ENCODE measurements at places on chromosomes 16 and 17. TPM values are rescaled to one million over a fixed set of nuclear protein-coding genes. Genes with fewer than 3 reads are reported as not detected.

Gene CA5A
- 0.19 TPM for polyA plus RNA-seq

DNA sequence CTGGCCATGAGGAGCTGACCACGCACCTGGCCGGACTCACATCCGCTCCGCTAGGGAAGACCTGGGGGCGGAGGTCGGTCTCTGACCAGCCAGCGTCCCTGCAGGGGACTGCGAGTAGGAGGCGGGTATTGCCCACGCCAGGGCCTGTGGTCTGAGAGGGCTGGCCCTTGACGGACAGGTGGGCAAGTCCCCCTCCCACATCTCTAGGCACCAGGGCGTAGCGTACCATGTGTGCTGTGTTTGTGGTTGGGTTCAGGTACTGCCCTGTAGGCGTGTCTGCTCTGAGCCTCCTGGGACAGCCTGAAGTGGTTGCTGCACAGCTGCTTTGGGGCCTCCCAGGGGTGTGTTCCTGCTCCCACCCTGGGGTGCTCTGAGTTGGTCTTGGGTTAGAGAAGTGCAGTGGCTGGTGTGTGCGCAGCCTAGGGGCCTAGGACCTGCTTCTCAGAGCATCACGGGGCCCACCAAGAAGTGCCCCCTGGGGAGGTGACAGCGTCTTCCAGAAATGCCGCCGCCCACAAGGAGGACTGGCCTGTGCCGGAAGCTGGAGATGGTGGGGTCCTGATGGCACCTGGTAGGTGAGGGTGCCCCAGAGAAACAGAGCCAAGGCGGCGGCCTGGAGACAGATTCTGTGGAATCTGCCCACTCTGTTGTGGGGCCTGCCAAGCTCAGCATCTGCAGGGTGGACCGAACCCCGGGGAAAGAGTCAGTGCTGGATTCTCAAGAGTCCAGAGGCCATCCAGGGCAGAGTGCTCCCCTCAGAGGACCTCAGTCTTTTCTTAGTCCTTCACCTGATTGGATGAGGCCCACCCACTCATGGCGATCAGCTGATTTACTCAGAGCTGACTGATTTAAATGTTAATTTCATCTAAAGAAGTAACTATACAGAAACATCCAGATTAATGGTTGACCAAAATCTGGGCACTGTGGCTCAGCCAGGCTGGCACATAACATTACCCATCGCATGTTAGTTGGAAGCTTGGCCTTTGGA, 48.3 kb downstream of the WDR45B start:
- no peak for DNase-seq

- no peak for DNase-seq
Measured at GRCh38 chr17:79852748-79853147, 13.5 kb upstream of the CBX4 start.

GRCh38 chr17:17414341-17414805, 62.4 kb upstream of the MED9 start:
- DNase-seq: no peak

Gene SYNGR3
- polyA plus RNA-seq: 0.87 TPM

Gene CDYL2
- polyA plus RNA-seq: 2.8 TPM

DNA sequence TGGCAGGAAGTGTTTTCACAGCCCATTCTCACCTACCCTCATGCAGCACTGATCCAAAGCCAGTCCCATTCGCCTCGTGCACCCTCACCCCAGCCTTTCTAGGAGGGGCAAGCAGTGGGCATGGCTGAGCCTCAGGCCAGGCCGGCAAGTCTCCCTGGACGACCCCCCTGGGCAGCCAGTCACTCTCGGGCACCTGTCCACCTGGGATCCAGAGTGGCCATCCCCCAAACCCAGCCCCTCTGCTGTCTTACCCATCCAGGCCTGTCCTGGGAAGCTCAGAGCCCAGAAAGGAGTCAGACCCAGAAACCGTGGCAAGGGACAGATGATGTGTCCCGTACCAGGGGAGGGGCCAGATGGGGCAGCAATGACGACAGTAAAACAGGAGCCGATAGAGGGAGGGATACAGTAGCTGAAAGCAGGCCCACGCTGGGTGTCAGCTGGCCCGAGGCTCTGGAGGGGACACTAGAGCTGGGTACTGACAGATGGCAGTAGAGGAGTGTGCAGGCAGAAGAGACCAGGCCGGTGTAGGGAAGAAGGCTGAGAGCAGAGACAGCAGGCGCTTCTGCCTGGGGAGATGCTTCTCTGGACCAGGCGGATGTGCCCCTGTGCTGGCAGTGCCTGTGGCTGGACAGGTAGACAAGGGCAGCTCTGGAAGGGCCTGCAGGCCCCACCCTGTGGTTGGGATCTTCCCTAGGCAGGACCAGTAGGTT, 5.8 kb downstream of the CMTM3 start:
- DNase-seq: no peak

DNA sequence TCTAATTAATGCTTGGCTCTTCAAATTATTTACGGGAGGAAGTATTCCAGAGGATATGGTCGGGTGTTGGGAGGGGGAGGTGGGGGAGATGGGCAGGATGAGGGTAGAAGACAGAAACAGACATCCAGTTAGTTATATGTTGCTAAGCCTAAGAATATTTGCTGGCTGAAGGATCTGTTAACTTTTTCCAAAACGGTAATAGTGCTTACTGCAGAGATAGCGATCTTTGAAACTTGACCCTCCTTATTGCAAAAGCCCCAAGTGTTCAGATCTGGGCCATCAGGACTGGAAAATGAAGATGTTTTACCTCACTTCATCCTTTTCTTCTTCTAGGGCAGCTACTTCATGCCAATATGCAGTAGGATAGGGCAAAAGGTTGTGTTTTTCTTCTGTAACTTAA, 27.0 kb upstream of the MMD start:
- DNase-seq: no peak

GRCh38 chr17:65441053-65441605, 120.3 kb downstream of the AXIN2 start:
- DNase-seq: no peak

DNA sequence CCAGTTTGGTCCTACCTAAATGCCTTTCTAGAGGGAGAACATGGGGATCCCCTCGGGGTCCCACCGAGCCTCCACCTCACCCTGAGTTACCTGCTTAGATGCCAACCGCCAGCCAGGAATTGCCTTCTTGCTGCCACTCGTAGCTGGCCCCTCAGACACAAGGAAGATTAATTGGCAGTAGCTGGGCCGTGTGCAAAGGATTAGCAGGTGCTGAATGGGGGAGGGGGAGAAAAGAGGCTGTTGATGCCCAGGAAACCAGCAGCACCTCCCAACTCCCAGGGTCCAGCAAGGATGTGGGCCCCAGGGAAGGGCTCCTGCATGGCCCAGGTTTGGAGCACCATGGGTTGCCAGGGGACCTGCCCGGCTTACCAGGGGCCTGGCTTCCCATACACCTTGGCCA, at the start of gene CNGB1:
CNGB1 (minus strand) TSS at position 159 of the 400 bp plus-strand sequence. CDS start 3,842 bp downstream, outside the sequence.
- DNase-seq: no peak

DNA sequence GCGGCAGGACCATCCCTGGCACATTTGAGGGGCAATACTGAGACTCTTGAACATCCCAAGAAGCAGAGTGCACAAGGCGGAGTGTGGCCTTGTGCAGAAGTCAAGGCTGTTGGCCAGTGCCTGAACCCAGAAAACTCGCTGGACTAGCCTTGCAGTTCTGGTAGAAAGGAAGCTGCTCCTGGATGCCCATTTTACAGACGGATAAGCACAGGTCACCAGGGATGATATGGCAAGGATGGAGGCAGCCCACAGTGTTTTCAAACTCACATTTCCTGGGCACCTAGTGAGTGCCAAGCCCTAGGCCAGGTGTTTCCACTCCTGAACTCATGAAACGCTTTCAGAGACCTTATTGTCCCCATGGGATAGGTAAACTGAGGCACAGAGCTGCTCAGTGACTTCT, 1.7 kb upstream of the MAP2K3 start:
- DNase-seq: no peak

Gene MPP2
- polyA plus RNA-seq: 1.8 TPM

DNA sequence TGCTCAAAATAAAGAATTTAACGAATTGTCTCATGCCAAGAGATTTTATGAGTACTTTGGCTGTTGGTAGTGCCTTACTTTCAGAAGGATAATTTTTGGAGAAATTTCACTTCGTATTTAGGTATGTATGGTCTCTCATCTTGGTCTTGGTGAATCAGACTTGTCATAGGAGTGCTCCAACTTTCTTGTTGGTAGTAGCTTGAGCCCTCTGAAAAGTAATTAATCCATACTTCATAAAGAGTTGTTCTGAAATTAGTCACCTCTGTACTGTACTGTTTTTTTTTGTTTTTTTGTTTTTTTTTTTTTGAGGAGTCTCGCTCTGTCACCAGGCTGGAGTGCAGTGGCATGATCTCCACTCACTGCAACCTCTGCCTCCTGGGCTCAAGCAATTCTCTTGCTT, 11.6 kb downstream of the ZNRF1 start:
- DNase-seq: no peak

- DNase-seq: no peak
Measured at GRCh38 chr17:17342242-17342945, 39.2 kb downstream of the NT5M start.

Gene TBC1D3G
- not detected for polyA plus RNA-seq

Gene DDX5
- 367 TPM for polyA plus RNA-seq

Gene NACA2
- polyA plus RNA-seq: not detected

Gene TP53TG3B
- not detected for polyA plus RNA-seq

- no peak for DNase-seq
Measured at GRCh38 chr16:10128397-10129258, 53.6 kb downstream of the GRIN2A start.

GRCh38 chr17:36527621-36528250, 6.9 kb downstream of the MYO19 start:
- no peak for DNase-seq

Gene NTN1
- 33.5 TPM for polyA plus RNA-seq

Gene ZNF207
- 123 TPM for polyA plus RNA-seq

Gene PRRT2
- 13.9 TPM for polyA plus RNA-seq

Gene EPX
- polyA plus RNA-seq: 0.40 TPM

Data from muscle of arm (tissue), 14 donors.